ENCODE measurements at places on chromosomes 1 and 21.

- no peak for DNase-seq
Observed at GRCh38 chr1:28510273-28510969, 4.6 kb downstream of the RCC1 start.

GRCh38 chr1:234639961-234640360 lies 30.0 kb upstream of the IRF2BP2 start:
- DNase-seq, result no peak

DNA sequence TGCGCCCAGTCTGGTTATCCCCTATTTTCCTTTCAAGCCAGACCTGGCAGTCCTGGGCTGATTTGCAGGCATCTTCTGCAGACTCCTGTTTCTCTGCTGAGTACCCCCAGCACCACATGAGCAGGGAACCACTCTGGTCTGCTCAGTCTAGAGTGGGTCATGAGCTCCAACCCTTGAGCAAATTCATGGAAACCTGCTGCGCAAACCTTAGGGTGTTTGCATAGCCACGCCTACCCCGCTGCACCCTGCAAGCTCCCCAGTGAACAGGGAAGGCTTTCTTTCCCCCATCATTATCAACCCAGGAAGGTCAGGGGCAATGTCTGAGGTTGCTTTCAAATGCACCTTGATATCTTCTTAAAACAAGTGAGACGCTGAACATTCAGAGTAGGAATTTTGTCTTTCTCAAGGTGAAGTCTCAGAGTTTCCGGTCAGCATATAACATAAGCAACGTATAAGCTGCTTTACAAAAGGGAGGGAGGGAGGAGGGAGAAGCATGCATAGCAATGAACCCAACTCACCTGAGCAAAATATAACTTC lies 11.1 kb upstream of the KCNE1 start:
- no peak for DNase-seq

GRCh38 chr1:197063212-197063611 lies 3.8 kb downstream of the F13B start:
- no peak for DNase-seq

DNA sequence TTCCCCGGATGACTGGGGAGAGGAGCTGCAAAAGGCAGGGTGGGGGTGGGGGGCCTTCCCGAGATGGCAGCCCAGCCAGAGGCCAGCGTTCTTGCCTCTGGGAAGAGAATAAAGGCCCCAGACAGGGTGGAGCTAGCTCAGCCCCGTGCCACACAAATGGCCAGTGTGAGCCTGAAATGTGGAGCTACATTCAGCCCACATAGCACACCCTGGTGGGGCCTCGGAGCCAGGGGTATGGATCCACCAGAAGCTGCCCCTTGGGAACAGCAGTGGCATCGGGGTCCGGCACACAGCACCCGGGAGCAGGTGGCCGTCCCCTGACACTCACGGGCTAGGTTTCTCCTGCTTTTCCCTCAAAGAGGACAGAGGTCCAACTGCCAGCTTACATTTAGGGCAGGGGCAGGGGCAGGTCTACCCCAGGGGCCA lies 93.9 kb downstream of the PDE9A start:
- no peak for DNase-seq

DNA sequence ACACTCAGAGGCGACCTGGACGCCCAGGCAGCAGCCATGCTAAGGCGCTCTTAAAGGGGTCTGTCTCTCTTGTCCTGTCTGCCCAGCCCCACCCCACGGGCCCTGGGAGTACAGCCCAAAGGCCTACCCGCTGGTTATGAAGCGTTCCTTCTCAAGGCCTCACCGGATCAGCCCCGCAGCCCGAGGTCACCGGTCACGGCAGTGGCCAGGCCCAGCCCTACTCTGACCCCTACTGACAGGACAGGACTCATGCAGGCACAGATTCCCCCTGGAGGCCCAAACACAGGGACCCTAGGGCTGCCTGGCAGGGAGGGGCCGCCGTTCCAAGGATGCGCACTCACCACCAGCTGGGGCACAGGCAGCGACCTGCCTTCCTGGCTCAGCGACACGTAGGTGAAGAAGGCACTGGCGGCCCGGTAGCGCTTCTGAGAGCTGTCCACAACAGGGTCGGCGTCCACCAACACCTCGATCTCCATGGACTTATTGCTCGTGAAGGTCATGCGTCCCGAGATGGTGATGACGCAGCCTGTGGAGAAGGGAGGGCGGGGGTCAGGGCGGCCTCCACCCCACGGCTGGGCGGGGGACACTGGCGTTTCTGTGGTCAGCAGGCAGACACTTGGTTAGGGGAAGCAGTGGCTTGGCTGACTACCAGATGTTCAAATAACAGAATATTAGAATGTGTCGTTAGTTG lies 20.0 kb upstream of the GPR153 start:
- DNase-seq, result no peak

DNA sequence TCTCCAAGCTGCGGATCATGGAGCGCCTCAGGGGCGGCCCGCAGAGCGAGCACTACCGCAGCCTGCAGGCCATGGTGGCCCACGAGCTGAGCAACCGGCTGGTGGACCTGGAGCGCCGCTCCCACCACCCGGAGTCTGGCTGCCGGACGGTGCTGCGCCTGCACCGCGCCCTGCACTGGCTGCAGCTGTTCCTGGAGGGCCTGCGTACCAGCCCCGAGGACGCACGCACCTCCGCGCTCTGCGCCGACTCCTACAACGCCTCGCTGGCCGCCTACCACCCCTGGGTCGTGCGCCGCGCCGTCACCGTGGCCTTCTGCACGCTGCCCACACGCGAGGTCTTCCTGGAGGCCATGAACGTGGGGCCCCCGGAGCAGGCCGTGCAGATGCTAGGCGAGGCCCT lies 2.7 kb downstream of the CPTP start:
- DNase-seq, result no peak

- DNase-seq, result no peak
Observed at GRCh38 chr1:48767975-48768510, 8.6 kb downstream of the BEND5 start.

DNA sequence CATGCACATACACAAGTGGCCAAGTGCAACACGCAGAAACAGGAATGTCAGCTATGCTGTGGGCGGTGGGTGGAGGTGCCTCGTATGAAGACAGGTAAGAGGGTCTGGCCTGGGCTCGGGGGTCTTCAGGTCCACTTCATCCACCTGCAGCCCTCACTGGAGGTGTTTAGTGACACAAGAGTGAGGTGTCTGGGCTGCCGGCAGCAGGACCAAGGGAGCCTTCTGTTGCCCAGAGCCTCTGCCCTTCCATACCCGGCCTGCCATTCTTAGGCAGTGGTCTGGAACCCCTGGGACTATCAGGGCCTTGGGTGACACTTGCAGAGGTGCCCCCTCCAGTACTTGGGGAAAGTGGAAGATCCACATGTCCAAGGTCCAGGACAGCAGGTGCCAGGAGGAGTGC lies 21.7 kb upstream of the ACTRT2 start:
- no peak for DNase-seq

- DNase-seq, result no peak
Observed at GRCh38 chr1:201353186-201353940, 24.1 kb downstream of the TNNT2 start.

GRCh38 chr21:15422783-15423182 lies 307.0 kb upstream of the USP25 start:
- DNase-seq, result peak; percentile 85

GRCh38 chr1:217622042-217622441 lies 8.8 kb downstream of the GPATCH2 start:
- no peak for DNase-seq

DNA sequence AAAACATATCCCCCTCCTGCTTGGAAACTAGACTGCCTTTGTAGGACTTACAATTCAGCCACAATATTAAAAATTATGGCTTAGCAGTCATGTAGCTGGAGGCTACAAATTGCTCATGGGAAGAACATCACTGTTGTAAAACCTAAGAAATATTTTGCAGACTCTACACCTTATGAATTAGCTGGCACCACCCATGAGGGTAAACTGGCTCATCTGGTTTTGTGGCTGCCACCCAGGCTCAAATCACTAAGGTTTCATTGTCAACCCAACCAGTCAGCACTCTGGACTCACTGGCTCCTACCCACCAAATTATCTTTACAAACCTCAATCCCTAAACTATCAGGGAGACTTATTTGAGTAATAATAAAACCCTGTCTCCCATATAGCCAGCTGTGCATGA lies 100.7 kb upstream of the OLFM3 start:
- no peak for DNase-seq

DNA sequence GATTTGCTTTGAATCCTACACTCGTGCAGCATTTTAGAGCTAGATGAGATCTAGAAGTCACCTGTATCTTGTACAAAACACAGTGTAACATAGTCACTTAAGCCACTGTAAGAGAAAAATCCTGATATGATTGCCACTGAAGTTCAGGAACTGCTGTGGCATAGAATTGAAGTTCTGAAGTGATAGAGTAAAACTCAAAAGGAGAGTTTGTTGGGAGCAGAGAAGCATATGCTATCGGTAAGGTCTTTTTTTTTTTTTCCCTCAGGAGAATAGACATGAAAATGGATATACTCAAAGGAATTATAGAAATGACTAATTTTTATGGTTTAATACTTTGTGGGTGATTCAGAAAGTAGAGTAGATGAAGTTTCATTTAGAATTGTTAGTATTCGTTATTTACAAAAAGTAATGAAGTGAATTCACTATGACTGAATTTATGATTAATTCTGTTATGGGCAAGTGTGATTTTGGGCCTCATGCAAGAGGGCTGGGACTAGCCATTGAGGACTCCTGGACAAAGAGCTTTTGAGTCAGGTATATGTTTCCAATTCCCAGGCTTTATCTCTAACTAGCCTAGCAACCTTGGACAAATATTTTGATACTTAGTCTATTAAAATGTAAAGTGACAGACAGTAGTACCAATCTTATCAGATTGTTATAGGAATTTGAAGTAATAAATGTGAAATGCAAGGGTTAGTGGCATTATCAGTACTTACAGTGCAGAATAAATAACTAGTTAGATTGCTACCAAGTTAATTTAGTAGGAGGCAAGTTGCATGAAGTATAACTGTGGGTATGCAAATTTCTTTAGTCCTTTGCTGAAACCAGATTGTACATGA lies 3.1 kb downstream of the KCTD3 start:
- DNase-seq, result no peak

DNA sequence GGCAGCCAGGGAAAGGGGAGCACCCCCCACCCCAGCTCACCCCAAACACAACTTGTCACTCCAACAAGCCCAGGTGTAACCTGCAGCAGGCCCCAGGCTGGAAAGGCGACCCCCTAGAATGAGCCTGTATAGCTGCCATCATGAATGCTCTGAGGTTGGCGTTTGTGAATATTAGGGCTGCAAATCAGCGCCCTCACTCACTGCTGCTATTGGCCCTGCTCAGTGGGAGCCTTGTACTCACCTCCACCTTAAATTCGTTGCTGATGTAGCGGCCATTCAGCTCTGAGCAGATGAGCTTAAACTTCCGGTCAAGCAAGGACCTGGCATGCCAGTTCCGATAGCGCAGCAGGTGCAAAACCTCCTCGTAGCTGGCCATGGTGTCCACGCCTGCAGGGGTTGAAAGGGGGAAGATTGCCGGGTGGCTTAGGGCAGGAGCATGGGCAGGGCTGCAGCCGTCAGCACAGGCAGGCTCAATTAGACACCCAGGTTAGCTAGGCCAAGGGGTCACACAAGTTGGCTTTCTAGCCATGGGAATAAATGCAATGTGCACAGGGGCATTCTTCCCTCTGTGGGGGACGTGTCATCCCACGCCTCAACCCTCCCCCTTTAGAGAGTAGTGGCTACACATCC lies 81.7 kb downstream of the PIK3CD start:
- no peak for DNase-seq

DNA sequence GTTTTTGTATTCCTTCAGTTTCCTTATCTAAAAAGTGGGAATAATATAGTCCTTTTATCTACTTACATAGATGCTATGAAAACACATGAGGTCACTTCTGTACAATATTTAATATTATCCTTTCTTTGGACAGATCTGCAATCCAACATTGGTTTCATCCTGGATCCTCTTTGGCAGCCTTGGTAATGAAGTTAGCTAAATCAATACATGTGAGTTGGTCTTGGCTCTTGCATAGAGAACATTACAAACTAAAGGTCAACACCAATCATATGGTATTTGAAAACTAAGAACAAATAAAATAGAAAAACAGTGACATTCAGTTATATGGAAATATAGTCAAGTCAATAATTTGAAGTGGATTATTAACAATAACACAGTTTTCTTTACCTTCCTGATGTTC lies 3.2 kb upstream of the EDEM3 start:
- DNase-seq, result no peak

- no peak for DNase-seq
Observed at GRCh38 chr1:243526180-243526579, 270.3 kb downstream of the SDCCAG8 start.

- DNase-seq, result no peak
Observed at GRCh38 chr1:153577624-153578051, 12.0 kb upstream of the S100A2 start.

DNA sequence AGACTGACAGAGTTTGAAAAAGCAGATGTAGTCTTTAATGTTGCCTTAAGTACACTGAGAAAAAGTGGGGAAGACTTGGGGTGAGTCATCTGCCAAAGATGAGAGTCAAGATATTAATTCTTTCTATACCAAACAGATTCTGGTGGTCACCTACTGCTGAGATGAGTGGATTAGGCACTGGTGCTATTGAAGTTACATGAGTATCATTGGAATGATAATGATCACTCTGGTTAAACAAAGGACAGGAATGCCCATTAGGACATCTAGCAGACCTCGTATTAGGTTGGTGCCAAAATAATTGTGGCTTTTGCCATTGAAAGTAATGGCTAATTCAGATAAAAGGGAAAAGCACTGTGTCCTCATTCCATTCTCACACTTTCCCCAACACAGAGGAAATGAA lies 1588.9 kb downstream of the KCNT2 start:
- no peak for DNase-seq

DNA sequence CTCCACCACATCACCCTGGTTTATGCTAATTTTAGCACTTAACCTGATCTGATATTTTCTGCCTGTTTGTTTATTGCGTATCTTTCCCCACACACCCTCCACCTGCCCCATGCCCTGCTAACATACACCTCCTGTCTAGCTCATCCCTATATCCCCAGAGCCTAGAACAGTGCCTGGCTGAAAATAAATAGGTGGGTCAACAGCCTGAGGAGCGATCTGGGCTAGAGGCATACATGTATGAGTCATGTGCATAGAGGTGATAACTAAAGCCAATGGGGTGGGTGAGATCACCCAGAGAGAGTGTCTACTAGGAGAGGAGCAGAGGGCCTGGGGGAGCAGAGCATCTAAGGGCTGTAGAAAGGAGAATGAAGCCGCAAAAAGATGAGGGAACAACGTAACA lies 2.7 kb downstream of the HTR1D start:
- no peak for DNase-seq

All from skeletal muscle cell (primary cell).